ENCODE measurements at places on chromosomes 2 and 18. TPM values are rescaled to one million over a fixed set of nuclear protein-coding genes. Genes with fewer than 3 reads are reported as not detected.

FEV gene
- total RNA-seq, result not detected

PSMA8 gene
- total RNA-seq, result not detected

VAMP8 gene
- 17.4 TPM for total RNA-seq

MGAT5 gene
- total RNA-seq, result 25.4 TPM

POMC gene
- 12.3 TPM for total RNA-seq

CXCR1 gene
- not detected for total RNA-seq

PTPRM gene
- 6.3 TPM for total RNA-seq

SRSF7 gene
- total RNA-seq, result 274 TPM

CNGA3 gene
- total RNA-seq, result not detected

IL1RL2 gene
- total RNA-seq, result not detected

SLC14A1 gene
- total RNA-seq, result not detected

HNMT gene
- 3.4 TPM for total RNA-seq

SERPINB3 gene
- not detected for total RNA-seq

IL1F10 gene
- total RNA-seq, result not detected

SLC40A1 gene
- total RNA-seq, result not detected

ALK gene
- 0.35 TPM for total RNA-seq

HOXD4 gene
- total RNA-seq, result not detected

RMDN2 gene
- total RNA-seq, result 2.7 TPM

RAD51AP2 gene
- not detected for total RNA-seq

TUBB6 gene
- total RNA-seq, result 329 TPM

CCNT2 gene
- total RNA-seq, result 48.1 TPM

ABCA12 gene
- 0.10 TPM for total RNA-seq

MARCO gene
- total RNA-seq, result not detected

STAT1 gene
- total RNA-seq, result 43.2 TPM

CDH2 gene
- total RNA-seq, result 36.9 TPM

GULP1 gene
- total RNA-seq, result 200 TPM

SOX11 gene
- total RNA-seq, result 26.5 TPM

TSPYL6 gene
- total RNA-seq, result not detected

GKN1 gene
- total RNA-seq, result not detected
